ENCODE measurements at places on chromosomes 7 and 10. TPM values are rescaled to one million over a fixed set of nuclear protein-coding genes. Genes with fewer than 3 reads are reported as not detected.

Gene PNLIP
- total RNA-seq = not detected

Gene ZCCHC24
- 32.8 TPM for total RNA-seq

Gene NANOS1
- total RNA-seq = 0.29 TPM

Gene VPS37D
- 9.3 TPM for total RNA-seq

Gene TAS2R60
- total RNA-seq = 3.3 TPM

Gene CTNNA3
- 1.8 TPM for total RNA-seq

Gene STEAP1B
- 3.5 TPM for total RNA-seq

Gene AGR2
- total RNA-seq = 16.7 TPM

Gene HDAC9
- total RNA-seq = 91.2 TPM

Gene ZNF789
- total RNA-seq = 15.6 TPM

Gene FEZF1
- not detected for total RNA-seq

Gene CREB3L2
- 46.2 TPM for total RNA-seq

Gene TCERG1L
- not detected for total RNA-seq

Gene CREB5
- total RNA-seq = 23.3 TPM

Gene ITIH2
- total RNA-seq = not detected

Gene OR6V1
- not detected for total RNA-seq

Gene MYH16
- total RNA-seq = not detected

Gene COPS6
- 65.0 TPM for total RNA-seq

Gene GIMAP8
- 19.7 TPM for total RNA-seq

All from uterus (tissue), 4 donors.